ENCODE measurements at places on chromosomes 16 and 17.

- peak; percentile 83 for DNase-seq
Observed at GRCh38 chr17:10127819-10128425, 70.5 kb downstream of the GAS7 start.

- no peak for DNase-seq
Observed at GRCh38 chr17:70013911-70014310, 61.1 kb upstream of the KCNJ16 start.

DNA sequence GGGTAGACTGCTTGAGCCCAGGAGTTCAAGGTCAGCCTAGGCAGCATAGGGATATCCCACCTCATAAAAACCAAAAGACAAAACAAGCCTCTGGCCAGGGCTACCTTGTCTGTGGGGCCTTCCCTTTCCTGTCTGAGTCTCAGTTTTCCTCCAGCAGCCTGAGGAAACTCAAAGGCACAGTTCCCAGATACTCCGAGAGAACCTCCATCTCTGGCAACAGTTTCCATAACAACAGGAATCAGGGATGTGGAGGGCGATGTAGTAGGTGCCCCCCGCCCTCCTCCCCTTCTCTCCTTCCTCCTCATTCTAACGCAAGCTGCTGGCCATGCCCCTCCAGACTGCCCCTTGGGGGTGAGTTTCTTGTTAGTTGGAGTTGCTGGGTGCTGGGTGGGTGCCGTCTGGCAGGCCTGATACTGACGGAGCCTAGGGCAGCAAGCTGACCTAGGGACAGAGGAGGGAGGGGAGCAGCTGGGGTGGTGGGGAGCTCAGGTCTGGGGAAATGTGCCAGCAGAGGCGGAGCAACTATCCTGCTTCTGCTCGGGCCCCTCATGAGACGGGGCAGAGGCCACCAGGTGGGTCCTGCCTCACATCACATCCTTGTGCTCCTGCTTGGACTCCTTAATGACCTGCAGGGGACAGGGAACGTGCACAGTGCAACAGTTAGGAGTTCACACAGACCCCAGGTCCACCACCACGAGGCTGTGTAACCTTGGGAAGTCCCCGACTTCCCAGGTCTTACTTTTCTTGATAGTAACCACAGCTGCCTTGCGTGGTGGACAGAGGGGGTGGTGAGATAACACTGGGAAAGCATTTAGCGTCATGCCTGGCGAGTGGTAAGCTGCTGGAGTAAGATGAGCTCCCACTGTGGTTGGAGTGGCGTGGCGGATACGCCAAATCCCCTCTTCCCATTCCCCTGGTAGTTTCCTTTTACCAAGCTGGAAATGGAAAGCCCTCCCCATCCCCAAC lies 7.8 kb upstream of the EFTUD2 start:
- DNase-seq, result no peak

GRCh38 chr17:57009737-57010445 lies 32.0 kb downstream of the SCPEP1 start:
- DNase-seq, result peak; percentile 80

DNA sequence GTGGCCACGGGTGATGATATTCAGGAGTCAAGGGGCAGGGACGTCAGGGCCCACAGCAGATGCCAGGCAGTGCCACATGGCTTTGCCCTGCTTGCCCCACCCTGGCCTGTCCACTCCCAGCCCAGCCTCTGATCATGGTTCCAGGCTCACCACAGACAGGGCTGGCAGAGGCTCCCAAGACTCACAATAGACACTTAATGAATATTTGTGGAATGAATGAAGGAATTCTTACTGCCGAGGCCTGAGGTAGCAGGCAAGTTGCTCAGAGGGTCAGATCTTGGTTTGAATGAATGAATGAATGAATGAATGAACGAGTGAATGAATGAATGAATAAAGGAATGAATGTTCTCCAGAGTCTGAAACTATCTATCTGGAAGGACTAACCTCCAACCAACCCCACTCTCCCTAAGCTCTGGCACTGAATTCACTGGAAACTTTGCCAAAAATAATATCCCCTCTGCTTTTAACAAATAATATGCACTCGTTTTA lies 60.9 kb downstream of the RAI1 start:
- no peak for DNase-seq
